ENCODE measurements at places on chromosomes 12 and 14. TPM values are rescaled to one million over a fixed set of nuclear protein-coding genes. Genes with fewer than 3 reads are reported as not detected.

HRK gene
- 2.4 TPM for total RNA-seq

OR6C74 gene
- not detected for total RNA-seq

NCAPD2 gene
- total RNA-seq: 29.3 TPM

LUM gene
- not detected for total RNA-seq

CPNE6 gene
- total RNA-seq: 0.44 TPM

HOXC4 gene
- total RNA-seq: not detected

CMTM5 gene
- total RNA-seq: not detected
